T-helper 1 cell (primary cell): ENCODE measurements at places on chromosomes 2 and 18.
A peak's percentile ranks its signal among the peaks of the same experiment; 100 is the strongest.

GRCh38 chr2:156456616-156457015 lies 20.4 kb downstream of the GPD2 start:
- no peak for DNase-seq

- no peak for DNase-seq
These were observed 38.5 kb downstream of the ROCK2 start for GRCh38 chr2:11305958-11306357.

- DNase-seq: no peak
These were observed 85.7 kb downstream of the SEPTIN10 start for GRCh38 chr2:109527846-109528705.

DNA sequence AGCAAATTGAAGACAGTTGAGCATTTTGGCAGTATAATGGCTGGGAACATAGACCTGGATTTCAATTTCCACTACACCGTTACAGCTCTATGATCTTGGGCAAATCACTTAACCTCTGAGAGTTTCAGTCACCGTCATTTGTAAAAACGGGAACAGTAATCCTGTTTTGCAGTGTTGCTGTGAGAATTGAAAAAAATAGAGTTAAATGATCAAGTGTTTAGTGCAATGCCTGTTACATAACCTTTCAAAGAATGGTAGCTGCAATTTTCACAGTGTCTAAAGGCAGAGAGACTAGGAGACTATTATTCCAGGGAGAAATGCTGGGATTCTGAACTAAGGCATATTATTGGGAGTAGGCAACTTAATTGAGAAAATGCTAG lies 2.0 kb downstream of the AGPS start:
- no peak for DNase-seq

DNA sequence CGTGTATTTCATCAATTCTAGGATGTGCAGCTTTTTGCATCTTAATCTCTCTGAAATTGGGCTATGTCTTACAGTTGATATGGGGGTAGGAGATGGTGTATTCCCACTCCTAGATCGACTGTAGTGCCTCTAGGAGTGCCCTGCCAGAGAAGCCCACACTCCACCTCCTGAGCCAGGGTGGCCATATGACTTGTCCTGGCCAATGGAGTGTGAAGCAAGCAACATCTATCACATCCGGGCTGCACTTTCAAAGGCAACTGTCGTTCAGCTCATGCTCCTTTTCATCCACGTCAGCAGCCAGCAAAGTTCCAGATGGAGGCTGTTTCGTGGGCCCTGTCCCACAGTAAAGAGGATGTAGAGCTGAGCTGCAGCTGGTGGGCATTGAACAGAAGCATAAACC lies 149.4 kb upstream of the SLC1A4 start:
- DNase-seq: no peak

- DNase-seq: peak; percentile 63
These were observed 96.2 kb downstream of the CABLES1 start for GRCh38 chr18:23231340-23232021.

DNA sequence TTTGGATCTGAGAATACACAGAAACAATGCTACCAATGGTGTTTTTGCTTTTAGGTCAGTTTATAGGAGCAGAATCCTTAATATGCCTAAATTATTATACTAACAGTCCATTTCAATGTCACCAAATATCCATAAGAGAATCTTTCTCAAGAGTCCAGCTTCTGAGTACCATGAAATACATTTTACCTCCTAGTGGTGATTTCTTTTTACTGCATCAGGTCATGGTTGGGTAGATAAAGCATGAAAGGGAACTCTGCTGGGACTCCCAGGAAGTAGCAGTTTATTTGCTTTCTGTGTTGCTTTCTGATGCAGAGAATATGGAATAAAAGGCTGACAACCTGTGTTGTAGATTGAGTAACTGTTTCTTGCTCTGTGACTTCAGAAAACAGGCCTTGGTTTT lies 115.6 kb downstream of the PPP1R1C start:
- DNase-seq: no peak

DNA sequence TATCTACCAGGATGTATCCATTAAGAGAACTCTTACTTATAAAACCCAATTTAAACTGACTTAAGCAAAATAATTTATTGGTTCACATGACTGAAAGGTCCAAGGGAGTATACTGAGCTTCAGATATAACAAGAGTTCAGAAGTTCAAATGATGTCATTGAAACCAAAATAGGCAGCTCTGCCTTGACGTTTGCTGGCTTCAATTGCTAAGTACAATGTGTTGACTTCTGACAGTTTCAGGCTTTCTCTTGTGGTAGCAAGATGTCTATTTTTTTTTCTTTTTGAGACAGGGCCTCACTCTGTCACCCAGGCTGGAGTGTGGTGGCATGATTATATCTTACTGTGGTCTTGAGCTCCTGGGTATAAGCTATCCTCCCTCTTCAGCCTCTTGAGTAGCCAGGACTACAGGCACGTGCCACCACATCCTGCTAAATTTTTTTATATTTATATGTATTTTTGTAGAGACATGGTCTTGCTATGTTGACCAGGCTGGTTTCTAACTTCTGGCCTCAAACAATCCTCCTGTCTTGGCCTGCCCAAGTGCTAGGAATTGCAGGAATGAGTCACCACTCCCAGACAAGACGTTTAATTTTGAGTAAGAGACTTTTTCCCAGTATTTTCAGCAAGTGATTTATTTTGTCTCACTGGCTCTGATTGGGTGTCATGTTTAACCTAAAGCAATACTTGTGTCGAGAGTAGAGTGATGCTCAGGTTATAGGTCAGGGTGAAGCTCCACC lies 184.8 kb downstream of the NR4A2 start:
- no peak for DNase-seq

GRCh38 chr2:128547667-128548066 lies 229.0 kb upstream of the HS6ST1 start:
- no peak for DNase-seq

- no peak for DNase-seq
These were observed 138.1 kb downstream of the SEPTIN10 start for GRCh38 chr2:109475531-109476210.

- no peak for DNase-seq
These were observed 411.2 kb upstream of the ETAA1 start for GRCh38 chr2:66985906-66986305.

- no peak for DNase-seq
These were observed 979.6 kb upstream of the CDH2 start for GRCh38 chr18:29156531-29156930.

DNA sequence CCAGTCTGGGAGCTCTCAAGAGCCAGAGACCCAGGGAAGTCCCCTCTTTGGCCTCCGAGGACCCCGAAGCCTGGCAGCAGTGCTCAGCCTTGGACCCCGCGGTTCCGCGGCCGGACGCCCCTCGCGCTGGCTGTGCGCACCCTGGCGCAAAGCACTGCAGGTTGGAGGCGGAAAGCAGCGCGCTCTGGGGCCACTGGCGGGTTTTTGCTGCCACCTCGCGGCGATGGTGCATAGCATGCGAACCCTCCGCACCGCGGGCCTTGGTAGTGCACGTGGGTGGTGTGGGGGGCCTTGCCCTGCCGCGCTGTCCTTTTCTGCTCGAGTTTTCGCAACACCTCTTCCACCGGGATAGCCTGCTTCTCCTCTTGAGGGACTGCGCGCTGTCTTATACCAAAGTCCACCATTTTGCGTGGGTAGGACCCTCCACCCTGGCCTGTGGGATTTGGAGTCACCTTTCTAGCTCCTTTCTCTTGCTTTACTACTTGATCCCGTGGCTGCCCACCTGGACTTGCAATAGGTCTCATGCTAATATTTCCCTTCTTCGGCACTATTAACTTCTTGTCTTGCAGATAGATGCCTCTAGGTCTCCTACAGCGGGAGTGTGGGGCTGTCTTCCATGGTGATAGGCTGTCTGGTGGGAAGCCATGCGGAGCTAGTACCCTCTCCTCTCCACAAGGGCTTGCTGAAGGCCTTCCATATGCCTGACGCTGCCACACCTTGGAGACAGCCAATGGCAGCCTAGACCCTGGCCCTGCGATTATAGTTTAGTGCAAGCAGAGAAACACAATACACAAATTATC lies 14.3 kb downstream of the SIX3 start:
- DNase-seq: peak; percentile 24

GRCh38 chr2:16816522-16816921 lies 150.9 kb upstream of the CYRIA start:
- no peak for DNase-seq

- DNase-seq: no peak
These were observed 14.9 kb downstream of the ATOH8 start for GRCh38 chr2:85768713-85769112.

- DNase-seq: no peak
These were observed 60.7 kb downstream of the CXCR4 start for GRCh38 chr2:136057023-136057801.

- DNase-seq: no peak
These were observed 22.4 kb downstream of the WIPF1 start for GRCh38 chr2:174575124-174575776.

- DNase-seq: no peak
These were observed 59.7 kb downstream of the PTH2R start for GRCh38 chr2:208466151-208466919.

GRCh38 chr2:18910843-18911242 lies 321.5 kb upstream of the NT5C1B start:
- DNase-seq: no peak

- no peak for DNase-seq
These were observed 60.8 kb downstream of the MFSD6 start for GRCh38 chr2:190468814-190469569.

GRCh38 chr2:165056564-165056963 lies 101.2 kb upstream of the SLC38A11 start:
- no peak for DNase-seq

GRCh38 chr2:140892911-140893637 lies 1237.7 kb downstream of the LRP1B start:
- no peak for DNase-seq

DNA sequence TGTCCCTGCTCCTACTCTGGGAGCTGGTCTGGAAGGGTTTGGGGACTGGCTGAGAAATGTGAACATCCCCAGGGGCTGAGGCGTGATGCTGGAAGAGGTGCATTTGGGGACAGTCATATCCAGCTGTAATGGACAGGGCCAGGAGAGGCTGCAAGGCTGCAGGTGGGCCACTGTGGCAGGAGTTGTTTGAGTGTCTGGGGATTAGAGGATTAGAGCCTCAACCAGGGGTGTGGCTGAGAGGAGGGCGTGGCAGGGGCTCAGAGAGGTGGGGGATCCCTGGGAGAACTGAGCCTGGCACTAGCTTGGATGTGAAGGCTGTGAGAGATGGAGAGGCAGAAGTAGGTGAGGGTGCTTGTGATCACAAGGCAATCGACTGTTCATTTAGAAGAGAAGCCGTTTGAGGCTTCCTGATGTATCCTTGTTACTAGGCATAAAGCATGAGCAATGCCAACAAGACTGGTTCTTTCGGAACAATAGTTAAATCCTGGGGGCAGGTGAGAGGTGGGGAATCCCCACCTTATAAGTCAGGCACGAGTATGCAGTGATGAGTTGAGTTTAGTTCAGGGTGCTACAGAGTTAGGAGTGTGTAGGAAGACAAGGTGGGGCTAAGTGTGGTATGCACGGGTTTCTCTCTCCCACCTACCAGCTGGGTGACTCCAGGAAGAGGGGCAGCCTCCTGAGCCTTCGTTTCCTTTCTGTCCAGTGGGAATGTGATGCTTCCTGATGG lies 31.9 kb downstream of the SH3RF3 start:
- DNase-seq: no peak

- no peak for DNase-seq
These were observed 1069.2 kb upstream of the CHAC2 start for GRCh38 chr2:52698408-52698807.

GRCh38 chr18:73446502-73446901 lies 578.7 kb upstream of the NETO1 start:
- DNase-seq: no peak

- DNase-seq: no peak
These were observed 7.2 kb downstream of the ADI1 start for GRCh38 chr2:3512086-3512485.

DNA sequence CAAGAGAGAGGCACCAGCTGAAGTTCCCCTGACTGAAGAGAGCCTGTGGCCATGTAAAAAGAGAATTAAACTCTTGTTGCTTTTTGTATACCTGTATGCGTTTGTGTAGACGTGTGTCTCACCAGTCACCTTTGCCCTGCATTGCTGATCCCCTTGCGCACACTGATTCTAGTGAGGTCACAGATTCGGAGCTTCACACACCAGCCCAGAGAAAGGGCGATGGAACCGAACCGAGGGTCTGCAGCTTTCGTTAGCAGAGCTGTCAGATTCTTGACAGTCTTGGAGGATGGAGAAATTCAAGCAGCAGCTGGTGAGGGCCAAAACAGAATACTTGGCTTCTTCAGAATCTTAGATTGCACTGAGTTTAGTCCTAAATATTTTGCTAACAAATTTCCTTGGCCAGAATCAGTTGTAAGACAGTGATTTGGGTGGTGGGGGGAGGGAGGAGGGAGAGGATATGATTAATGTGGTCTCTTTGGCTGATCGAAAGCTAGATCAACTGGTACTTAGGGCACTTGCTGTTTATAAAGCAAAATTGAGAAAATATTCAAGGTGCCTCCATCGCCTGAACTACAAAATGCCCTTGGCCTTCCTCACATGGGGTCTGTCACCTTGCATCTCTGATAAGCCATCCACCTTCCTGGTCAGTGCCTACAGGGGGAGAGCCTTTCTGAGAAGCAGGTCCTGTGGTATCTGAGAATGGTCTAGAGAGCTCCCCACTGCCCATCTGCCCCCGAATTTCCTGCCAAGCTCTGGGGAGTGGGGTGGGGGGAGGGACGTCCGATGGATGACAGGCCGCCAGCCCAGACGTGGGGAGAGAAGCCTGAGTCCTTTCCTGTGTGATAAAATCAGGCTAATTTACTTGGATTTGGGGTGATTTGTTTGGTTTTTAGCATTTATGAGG lies 123.5 kb downstream of the CABLES1 start:
- no peak for DNase-seq

- DNase-seq: no peak
These were observed 111.7 kb upstream of the ZEB2 start for GRCh38 chr2:144631636-144632035.

- DNase-seq: no peak
These were observed 164.2 kb downstream of the C1D start for GRCh38 chr2:67898595-67898994.

DNA sequence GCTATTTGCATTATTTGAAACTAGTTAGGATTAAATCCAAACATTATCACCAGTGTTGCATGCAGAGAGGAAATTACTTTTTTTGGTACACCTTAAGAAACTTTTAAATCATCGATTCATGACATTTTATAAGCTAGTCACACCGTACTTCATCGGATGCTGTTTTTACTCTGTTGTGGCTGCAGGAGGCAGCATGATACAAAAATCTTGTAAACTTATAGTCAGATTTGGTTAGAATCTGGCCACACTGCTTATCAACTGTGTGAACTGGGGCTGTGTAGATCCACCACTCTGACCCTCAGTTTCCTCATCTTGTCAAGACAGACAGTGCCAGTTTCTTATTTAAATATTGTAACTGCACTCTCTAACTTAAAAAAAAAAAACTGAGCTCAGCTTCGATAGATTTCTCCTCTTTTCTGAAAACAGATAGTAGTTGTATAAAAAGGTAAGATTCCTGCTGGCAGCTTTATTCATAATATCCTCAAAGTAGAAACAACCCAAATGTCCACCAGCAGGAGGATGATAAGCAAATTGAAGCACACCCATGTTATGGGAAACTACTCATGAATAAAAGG lies 77.8 kb downstream of the RAPGEF4 start:
- DNase-seq: no peak
